Tongue (tissue), 3 donors: ENCODE measurements at places on chromosomes 1 and 21. TPM values are rescaled to one million over a fixed set of nuclear protein-coding genes. Genes with fewer than 3 reads are reported as not detected.

- no peak for DNase-seq
Observed at GRCh38 chr1:115797486-115797885, 29.0 kb upstream of the CASQ2 start.

GRCh38 chr1:23392125-23392855 is 22.7 kb upstream of the ZNF436 start:
- DNase-seq, result no peak

GRCh38 chr1:35536556-35537162 is 20.5 kb downstream of the KIAA0319L start:
- no peak for DNase-seq

DNA sequence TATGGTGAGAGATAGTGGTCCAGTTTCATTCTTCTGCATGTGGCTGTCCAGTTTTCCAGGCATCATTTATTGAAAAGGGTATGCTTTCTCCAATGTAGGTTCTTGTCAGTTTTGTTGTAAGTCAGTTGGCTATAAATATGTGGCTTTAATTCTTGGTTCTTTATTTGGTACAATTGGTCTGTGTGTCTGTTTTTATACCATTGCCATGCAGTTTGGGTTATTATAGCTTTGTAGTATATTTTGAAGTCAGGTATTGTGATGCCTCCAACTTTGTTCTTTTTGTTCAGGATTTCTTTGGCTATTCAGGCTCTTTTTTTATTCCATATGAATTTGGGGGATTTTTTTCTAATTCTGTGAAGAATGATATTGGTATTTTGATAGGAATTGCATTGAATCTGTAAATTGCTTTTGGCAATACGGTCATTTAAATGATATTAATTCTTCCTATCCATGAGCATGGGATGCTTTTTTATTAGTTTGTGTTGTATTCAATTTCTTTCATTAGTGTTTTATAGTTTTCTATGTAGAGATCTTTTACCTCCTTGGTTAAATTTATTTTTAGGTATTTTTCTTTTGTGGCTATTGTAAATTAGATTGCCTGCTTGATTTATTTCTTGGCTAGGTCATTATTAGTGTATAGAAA is 3.3 kb downstream of the DNAH14 start:
- DNase-seq, result no peak

- DNase-seq, result no peak
Observed at GRCh38 chr1:241408170-241408569, 51.2 kb upstream of the RGS7 start.

DNA sequence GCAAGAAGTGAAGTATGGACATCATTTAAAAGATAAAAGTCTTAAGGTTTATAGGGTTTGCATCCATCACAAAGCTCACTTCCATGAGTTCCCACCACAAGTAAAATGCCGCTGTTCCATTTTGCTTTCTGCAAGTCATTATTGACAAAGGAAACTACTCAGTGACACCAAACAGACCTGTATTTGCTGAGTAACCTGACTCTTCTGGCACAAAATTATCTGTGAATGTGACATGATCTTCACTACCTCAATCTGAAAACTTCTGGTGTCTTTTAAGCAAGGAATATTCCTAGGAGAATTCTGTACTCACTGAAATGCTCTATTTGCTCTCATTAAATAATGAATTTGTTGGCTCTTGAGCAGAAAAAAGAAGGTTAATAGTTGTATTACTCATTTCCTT is 1077.4 kb upstream of the ADGRL4 start:
- DNase-seq, result no peak

GRCh38 chr1:97508653-97509218 is 412.1 kb downstream of the DPYD start:
- DNase-seq, result no peak

OR6Y1 gene
- not detected for total RNA-seq

RNPC3 gene
- 21.1 TPM for total RNA-seq
